ENCODE measurements at places on chromosomes 1 and 21.

GRCh38 chr1:2455757-2456156, 20.3 kb upstream of the PLCH2 start:
- DNase-seq: no peak

- DNase-seq: peak; percentile 26
Measured at GRCh38 chr1:58104960-58105359, 441.6 kb downstream of the OMA1 start.

DNA sequence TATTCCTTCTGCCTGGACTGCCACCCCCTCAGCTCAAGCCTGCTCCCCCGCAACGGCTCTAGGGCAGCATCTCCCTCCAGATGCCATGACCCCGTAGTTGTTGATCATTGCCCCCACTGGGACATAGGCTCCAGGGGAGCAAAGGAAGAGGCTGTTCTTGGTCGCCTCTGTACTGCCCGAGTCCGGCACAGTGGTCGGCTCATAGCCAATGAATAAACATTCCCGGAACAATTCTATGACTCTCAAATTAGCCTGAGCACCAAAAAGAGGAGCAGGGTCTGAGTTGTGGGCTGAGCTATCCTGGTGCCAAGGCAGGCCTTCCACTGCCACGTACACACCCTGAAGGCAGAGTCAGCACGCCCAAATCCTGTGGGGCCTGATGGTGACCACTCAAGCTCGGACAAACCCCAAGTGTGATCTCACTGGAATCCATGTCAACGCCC, 33.1 kb downstream of the CAPZB start:
- DNase-seq: no peak

- no peak for DNase-seq
Measured at GRCh38 chr1:94714552-94714951, 105.6 kb upstream of the SLC44A3 start.

DNA sequence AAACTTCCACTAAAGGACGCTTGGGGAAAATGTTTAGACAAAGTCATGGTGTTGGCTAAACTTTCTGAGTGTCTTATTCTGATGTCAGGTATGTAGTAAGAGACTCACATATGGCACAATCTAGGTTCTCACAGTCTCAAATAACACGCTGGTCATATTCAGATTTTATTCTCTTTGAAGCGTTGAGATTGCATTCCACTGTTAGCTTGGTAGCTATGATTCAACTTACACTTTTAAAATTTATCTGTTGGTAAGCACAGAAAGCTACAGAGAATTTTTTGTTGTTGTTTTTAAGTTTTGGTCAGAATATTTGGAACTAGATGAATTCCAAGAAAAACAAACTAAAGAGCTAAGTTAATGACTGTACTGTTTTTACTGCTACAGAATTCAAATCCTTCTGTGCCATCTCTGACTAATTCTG, 126.7 kb downstream of the PRRX1 start:
- no peak for DNase-seq

GRCh38 chr1:58870298-58870676, 86.4 kb upstream of the JUN start:
- DNase-seq: no peak

GRCh38 chr1:6970221-6970620, 185.0 kb downstream of the CAMTA1 start:
- DNase-seq: no peak

GRCh38 chr1:35808450-35809113, 766 bp downstream of the AGO4 start:
- peak; percentile 42 for DNase-seq

DNA sequence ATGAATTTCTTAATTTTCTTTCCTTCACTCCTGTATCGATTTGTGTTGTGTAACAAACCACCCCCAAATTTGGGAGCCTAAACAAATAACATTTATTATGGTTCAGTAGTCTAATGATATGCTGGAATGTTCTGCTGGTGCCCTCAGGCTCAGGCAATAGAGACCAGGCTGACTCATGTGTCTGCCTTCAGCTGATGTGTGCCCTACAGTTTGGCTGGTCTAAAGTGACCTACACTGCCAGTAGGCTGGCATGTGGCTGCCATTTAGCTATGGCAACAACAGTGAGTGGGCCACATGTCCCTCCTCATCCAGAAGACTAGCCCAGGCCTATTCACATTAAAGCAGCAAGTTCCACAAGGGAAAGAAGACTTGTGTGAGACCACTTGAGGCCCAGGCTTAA, 115.8 kb downstream of the PTPRC start:
- DNase-seq: no peak

DNA sequence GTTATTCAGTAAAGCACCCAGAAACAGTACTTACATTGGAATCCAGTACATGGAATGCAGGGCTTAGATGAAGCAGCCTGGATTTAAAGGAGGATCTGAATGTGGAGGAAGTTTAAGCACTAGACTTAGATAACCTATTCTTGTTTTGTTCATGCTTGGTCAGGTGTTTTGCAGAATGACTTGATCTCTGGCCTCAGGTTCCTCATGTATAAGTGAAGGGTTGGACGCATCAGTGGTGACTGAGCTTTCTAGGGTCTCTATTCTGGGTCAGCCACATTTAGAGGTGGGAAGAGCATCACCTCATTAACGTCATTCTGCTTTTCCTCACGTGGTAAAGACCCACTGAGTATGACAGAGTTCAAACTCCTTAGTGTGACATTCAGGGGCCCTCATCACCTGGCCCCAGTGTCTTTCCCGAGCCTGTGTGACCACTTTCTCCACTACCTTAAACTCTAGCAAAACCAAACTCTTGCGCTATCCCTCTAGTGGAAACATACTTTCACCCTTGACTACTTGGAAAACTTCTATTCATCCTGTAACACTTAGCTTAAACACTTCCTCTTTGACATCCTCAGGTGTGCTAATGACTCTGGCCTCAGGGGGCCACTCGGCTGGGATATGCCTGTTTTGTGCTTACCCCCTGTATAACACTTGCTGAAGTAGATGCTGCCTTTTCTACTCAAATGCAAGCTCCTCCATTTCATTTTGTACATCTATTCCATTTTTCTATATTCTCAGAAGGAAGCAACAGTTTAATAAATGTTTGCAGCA, 871 bp upstream of the ERICH3 start:
- no peak for DNase-seq

DNA sequence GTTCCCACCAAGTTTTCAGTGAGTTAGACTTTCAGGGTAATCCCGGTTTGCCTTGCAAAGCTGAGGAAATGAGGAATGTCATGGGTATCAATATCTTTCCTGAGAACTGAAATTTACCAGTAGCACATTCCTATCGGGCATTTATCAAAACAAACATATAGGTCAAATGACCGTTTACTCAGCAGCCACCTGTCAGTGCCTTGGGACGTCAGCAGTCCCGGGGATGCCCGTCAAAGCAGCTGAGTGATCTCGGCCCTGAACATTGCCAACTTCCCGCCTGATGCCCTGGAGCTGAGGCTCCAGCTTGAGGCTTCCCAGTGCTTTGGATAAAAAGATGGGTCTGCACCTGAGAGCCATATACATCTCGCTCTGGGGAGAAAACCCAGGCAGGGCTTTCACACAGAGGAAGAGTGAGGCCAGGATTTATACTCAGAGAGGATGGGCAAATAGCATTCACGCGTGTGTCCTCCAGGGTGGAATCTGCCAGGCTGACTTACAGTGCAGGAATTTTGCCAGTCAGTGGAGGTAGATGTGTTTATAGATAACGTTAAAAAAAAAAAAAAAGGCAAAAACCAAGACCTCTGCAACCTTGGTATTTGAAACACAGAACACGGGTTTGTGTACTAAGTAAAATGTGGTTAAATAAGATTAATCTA, 435.7 kb upstream of the VAMP3 start:
- DNase-seq: no peak

GRCh38 chr1:228511546-228512445, 24.6 kb downstream of the RNF187 start:
- no peak for DNase-seq

DNA sequence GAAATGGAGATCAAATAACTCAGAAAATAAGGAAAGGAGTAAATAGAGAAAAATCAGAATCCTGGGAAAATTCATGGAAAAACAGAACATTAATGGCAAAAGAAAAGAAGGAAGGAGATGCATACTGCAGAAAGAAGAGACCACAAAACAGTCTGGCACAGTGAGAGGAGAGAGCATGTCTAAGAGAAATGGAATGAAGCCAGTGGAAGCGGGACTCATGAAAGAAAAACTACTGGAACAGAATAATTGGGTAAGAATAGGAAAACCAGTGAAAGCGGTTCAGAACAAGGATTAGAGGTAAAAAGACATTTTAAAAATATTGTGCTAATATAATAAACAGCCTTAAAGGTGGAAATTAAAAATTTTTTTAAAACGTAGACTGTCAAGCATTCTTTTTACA, 93.6 kb upstream of the GREM2 start:
- no peak for DNase-seq

DNA sequence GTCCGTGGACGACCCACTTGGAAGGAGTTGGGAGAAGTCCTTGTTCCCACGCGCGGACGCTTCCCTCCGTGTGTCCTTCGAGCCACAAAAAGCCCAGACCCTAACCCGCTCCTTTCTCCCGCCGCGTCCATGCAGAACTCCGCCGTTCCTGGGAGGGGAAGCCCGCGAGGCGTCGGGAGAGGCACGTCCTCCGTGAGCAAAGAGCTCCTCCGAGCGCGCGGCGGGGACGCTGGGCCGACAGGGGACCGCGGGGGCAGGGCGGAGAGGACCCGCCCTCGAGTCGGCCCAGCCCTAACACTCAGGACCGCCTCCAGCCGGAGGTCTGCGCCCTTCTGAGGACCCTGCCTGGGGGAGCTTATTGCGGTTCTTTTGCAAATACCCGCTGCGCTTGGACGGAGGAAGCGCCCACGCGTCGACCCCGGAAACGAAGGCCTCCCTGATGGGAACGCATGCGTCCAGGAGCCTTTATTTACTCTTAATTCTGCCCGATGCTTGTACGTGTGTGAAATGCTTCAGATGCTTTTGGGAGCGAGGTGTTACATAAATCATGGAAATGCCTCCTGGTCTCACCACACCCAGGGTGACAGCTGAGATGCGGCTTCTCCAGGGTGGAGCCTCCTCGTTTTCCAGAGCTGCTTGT, 32.4 kb downstream of the PRMT2 start:
- DNase-seq: peak; percentile 9

DNA sequence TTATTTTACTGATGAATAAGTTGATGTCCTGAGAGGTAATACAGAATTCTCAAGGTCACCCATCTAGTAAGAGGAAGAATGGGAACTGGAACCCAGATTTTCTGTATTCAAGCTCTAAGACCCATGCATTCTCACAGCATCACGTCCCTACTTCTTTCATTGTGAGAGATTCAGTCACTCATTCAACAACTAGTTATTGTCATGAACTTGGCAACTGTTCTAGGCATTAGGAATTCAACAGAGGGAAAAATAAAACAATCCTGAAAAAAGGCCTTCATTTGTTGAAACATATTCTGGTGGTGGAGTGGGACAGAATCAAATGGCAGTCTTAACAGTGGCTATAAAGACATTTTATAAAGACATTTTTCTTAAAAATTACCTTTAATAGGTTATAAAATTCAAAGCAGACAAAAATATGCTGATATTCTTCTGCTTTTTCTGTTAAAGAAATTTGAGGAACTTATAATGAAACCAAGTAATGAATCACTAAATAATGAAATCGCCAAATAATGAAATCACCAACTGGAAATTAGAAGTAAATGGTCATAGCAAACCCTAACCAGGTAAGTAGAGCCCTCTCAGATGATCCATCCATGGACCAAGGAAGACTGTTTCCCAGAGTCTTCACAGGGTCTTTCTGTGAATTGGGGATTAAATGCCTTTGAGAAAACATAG, 136.5 kb upstream of the DPYD start:
- peak; percentile 44 for DNase-seq

DNA sequence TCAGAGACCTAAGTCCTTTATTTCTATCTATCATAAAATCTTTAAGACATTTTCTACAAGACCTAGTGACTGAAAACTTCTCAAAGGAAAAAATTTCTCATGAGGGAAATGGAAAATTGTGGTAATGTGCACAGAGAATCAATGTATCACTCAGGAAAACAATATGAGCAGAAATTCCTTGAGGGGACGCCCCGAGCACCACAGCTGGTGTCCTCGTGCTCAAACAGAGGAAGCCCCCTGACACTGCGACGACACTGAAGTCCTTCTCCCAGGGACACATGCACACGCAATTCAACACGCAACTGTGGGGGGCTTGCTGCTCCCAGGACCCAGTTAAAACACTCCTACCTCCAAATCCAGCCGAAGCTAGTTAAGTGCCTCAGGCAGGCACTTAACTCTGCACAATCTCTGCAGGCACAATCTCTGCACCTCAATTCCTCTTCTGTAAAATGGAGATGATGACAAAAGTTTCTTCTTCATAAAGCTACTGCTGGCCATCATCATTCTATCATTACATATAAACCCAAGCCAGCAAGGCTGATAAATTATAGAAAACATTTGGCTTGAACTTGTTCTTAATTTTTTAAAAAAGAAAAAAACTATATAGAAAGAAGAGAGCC, 16.0 kb downstream of the ZBTB17 start:
- DNase-seq: no peak

- DNase-seq: no peak
Measured at GRCh38 chr1:40855513-40855912, 6.7 kb downstream of the CITED4 start.

- no peak for DNase-seq
Measured at GRCh38 chr1:11615090-11615489, 39.1 kb downstream of the FBXO2 start.

- peak; percentile 32 for DNase-seq
Measured at GRCh38 chr1:36384542-36385409, 948 bp downstream of the STK40 start.

GRCh38 chr1:21246905-21247642, 43.2 kb downstream of the ECE1 start:
- DNase-seq: no peak

DNA sequence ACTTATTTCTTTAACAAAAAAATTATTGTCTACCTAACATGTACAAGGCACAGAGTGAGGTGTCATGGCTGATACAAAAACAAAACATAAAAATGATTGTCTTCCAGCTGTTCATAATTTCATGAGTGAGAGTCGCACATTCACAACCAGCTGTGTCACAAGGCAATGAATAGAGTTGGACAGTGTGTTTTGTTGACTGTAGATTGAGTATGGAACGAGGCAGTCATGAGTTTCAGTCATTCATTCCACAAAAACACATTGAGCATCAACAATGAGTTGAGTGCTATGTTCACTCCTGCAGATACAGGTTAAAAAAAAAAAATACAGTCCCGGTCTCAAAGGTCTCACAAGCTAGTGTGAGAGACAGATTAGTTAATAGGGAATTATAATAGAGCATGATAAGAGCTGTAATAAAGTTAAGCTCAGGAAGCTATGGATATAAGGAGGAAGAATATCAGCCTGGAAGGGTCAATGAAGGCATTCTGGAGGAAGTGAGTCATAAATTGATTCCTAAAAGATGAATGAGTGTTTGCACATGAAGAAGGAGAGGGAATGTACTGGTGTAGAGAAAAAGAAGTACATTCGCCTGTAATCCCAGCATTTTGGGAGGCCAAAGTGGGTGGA, 47.8 kb upstream of the ARHGAP29 start:
- no peak for DNase-seq

GRCh38 chr1:1917995-1918900, 831 bp downstream of the TMEM52 start:
- no peak for DNase-seq

GRCh38 chr1:41648844-41649243, 164.4 kb upstream of the EDN2 start:
- no peak for DNase-seq

Measured in suppressor macrophage treated with lipopolysaccharide for 4 hours (primary cell).